ENCODE measurements at places on chromosomes 7 and 10.
A peak's percentile ranks its signal among the peaks of the same experiment; 100 is the strongest.

GRCh38 chr7:81484261-81484660 lies 285.6 kb downstream of the HGF start:
- DNase-seq, result peak; percentile 56

GRCh38 chr10:84076540-84077195 lies 62.6 kb upstream of the GHITM start:
- DNase-seq, result peak; percentile 34

GRCh38 chr10:69801434-69802315 lies at the start of gene COL13A1:
Gene COL13A1, plus strand, starts transcription at chr10:69801906. Its CDS starts 518 bp downstream, at chr10:69802424.
- DNase-seq, result peak; percentile 76

DNA sequence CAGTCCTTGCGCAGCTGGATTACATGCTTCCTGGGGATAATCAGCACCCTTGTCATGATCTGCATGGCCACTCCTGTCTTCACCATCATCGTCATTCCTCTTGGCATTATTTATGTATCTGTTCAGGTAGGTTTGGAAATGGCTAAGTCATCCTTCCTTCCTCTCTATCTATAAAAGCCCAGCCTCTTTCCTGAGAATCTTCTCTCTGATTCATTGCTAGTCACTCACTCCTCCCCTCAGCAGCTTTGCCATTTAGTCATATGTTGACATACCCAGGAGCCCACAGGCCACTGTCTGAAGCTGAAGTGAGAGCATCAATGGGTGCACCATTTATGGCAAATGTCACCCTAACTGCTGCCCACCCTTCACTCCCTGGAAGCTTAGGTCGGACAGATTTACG lies 52.0 kb downstream of the ABCC2 start:
- DNase-seq, result no peak

GRCh38 chr10:110036640-110037039 lies 28.9 kb downstream of the ADD3 start:
- no peak for DNase-seq

DNA sequence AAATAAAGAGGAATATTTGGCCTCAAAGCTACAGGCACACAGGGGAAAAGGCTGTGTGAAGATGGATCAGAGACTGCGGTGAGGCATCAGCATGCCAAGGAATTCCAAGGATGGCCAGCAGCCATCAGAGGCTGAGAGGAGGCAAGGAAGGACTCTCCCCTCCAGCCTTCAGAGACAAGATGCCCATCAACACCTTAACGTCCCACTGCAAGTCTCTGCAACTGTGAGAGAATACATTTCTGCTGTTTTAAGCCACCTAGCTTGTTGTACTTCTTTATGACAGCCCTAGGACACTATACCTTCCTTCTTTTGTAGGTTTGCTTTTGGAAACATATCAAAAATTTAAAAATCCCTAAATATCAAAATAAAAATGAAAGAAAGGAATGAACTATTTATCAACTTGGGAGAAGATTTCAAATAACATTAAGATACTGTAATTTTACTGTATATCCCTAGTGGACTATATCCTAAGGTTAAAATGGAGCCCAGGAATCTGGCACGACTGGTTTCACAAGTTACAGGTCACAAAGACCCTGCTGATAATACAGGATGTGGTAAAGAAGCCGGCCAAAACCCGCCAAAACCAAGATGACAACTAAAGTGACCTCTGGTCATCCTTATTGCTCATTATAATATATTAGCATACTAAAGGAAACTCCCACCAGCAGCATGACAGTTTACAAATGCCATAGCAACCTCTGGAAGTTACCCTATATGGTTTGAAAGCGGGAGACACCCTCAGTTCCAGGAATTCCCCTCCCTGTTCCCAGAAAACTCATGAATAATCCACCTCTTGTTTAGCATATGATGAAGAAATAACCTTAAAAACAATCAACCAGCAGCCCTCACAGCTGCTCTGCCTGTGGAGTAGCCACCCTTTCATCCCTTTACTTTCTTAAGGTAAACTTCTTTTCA lies 185.2 kb downstream of the AVL9 start:
- DNase-seq, result no peak

GRCh38 chr10:119442758-119443060 lies 99.8 kb downstream of the RGS10 start:
- no peak for DNase-seq

GRCh38 chr10:123535386-123535785 lies 130.8 kb upstream of the GPR26 start:
- no peak for DNase-seq

All from NCI-H82 (cell line).